ENCODE measurements at places on chromosomes 16 and 17.

- DNase-seq = no peak
Measured at GRCh38 chr17:19719355-19720209, 3.2 kb upstream of the SLC47A2 start.

GRCh38 chr17:28043741-28044140, 1.3 kb downstream of the NLK start:
- no peak for DNase-seq

DNA sequence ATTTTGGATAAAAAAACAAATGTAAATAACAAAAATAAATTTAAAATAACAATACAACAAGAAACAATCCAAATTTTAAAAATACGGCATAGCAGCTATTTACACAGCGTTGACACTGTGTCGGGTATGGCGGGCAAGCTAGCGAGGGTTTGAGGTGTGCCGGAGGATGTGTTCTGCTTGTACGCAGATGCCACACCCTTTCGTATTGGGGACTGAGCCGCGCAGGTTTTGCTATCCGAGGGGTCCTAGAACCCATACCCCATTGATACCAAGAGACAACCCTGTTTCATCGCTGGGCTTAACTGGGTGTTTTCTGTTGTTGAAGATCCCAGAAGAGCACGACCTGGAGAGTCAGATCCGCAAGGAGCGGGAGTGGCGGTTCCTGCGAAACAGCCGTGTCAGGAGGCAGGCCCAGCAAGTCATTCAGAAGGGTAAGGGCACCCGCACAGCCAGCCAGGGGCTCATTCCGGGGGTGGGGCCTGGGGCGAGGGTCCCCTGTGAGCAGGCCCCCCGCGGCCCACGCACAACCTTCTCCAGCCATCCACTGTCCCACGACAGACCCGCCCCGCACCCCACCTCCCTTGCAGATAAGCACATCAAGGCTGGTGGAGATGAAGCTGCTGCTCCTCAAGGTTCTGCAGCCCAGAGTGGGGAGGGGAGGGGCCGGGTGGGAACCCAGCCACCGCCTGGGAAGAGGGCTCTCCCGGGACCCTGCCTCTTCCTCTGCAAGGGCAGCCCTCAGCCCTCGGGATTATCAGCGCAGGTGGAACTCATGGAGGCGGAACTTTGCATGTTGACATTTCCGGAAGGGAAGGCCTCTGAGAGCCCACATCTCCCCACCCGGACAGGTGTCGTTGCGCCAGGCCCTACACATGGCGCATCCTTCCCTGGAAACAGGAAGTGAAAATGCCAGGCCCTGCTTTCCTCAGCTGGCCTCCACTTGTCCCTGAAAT, 51.2 kb upstream of the CHMP6 start:
- DNase-seq = no peak

DNA sequence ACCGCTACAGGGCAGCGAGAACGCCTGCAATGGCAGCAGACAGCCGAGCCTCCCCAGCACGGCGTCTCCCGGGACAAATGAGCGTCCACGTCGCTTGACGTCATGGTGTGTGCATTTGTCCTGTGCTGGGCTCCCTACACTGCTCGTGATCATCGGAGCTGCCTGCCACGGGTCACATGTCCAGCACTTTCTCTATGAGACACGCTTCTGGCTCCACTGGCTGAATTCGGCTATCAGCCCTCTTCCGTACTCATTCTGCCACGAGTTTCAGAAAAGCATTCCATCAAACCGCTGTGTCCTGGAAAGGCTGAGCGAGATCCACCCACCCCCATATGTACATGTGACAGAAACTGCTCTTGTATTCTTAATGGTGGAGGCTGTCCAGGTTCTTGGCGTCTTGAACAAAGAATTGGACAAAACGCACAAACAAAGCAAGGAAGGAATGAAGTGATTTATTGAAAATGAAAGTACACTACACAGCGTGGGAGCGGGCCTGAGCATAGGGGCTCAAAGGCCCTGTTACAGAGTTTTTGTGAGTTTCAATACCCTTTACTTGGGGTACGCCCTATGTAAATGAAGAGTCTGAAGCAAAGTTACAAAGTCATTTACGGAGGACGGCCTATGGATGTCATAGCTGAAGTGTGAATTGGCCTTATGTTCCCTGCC, 28.5 kb upstream of the SHCBP1 start:
- no peak for DNase-seq

GRCh38 chr17:13961265-13961664, 108.0 kb upstream of the COX10 start:
- DNase-seq = no peak

DNA sequence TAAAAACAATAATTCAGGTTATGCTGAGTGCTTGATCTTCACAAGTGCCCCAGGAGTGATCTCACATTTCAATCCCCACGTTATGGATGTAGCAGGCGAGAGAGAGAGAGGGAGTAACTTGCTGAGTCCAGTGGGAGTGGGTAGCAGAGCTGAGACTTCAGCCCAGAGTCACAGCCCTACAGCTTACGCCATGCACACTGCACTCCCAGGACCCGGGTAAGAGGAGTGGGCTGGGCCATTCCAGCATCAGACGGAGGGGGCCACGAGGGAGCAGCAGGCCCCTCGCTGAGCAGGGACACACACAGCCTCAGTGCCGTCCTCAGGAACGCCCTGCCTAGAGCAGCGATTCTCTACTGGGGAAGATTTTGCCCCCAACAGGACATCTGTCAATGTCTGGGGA, 9.8 kb upstream of the KIF19 start:
- DNase-seq = no peak

DNA sequence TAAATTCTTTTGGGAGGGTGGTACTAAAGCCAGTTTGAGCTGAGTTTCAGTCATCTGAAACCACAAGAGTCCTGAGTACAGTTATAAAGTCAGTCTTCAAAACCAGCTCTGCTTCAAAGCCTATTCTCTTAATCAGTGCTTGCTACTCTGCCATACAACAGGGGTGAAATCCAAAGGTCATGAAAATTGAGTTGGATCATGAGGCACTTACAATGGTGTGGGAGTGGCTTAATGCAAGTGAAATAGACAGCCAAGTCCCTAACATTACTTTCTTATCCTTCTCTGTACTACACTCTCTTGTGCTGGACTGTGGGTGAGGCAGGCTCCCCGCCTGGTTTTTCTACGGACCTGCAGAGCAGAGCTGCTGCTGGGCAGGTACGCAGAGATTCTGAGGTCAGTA, 12.4 kb downstream of the CBLN1 start:
- no peak for DNase-seq

DNA sequence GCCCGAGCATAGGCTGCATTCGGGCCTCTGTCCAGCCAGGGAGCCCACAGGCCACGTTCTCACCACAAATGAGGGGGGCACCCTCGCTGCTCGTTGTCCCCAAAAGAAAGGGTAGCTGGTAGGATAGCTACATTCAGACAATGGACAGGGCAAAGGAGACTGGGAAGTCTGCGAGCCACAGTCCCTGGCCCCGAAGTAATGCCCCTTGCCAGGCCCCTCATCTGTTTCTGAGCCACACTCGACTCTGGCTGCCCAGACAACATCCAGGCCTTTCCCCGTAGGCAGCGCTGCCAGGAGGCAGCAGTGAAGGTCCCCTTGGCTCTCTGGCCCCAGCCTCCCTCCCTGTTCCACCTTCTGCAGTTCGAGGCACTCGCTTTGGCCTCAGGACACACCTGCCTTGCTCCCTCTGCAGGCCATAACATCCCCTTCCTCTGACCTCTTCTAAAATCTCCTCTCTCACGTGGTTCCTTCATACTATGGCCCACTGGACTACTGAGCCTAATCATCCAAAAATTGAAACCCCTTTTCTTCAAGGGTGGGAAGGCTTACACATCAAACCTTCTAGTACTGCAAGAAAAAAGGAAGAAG, 12.2 kb downstream of the AIPL1 start:
- no peak for DNase-seq

GRCh38 chr16:57192146-57192545, 6.0 kb downstream of the RSPRY1 start:
- DNase-seq = no peak

DNA sequence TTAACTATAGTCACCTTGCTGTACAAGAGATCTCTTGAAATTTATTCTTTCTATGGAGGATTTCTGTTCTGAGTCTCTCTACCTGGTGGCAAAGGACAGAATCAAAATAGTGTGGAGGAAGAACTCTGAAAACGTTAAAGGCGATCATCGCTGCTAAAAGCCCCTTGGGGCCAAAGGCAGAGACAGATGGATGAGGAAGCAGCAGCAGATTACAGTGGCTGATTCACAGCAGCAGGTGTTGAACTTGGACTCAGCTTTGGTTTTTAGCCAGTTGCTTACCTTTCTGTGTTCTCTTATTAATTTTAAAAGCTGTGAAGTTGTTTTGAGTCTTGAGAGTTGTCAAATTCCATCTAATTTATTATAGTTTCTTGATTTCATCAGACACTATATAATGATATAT, 956.1 kb upstream of the GOT2 start:
- DNase-seq = no peak

- peak; percentile 97 for DNase-seq
Measured at GRCh38 chr17:80892019-80892855, 99.4 kb upstream of the CHMP6 start.

- DNase-seq = no peak
Measured at GRCh38 chr16:78326731-78327130, 227.3 kb downstream of the WWOX start.

DNA sequence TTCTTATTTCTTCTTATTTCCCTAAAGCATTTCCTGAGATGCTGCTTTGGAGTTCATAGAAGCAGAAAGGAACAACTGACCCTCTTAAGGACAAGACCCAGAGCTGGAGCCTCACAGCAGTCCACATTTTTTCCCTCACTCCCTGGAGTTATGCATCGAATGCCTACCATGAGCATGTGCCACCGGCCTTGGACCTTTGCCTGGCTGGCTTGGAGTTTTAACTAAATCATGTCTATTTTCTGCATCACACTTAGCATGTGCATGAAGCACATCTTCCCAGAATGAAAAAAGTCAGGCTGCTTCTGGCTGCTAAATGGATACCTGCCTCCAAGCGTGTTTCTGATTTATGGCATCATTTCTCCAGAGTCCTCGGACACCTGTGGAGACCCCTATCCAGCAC, 104.5 kb downstream of the SPACA3 start:
- no peak for DNase-seq

DNA sequence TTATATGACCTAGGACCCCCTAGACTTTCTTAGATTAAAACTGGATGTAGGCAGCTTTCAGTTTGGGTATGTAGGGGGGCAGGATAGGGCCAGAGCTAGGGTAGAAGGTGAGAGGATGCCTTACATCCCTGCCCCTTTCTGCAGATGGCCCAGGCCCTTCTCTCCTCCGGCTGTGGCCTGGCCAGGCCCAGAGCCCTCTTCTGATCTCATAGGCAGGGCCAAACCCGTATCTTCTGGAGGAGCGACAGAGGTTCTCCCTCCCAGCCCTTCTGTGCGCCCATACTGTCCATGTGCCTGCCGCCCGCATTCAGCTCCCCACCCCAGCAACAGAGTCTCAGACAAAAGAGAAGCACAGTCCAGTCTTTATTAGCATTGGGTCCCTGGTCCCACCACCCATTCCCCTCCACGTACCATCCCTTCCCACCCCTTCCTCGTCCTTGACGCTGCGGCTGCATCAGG, 2.0 kb upstream of the TSPOAP1 start:
- peak; percentile 45 for DNase-seq

DNA sequence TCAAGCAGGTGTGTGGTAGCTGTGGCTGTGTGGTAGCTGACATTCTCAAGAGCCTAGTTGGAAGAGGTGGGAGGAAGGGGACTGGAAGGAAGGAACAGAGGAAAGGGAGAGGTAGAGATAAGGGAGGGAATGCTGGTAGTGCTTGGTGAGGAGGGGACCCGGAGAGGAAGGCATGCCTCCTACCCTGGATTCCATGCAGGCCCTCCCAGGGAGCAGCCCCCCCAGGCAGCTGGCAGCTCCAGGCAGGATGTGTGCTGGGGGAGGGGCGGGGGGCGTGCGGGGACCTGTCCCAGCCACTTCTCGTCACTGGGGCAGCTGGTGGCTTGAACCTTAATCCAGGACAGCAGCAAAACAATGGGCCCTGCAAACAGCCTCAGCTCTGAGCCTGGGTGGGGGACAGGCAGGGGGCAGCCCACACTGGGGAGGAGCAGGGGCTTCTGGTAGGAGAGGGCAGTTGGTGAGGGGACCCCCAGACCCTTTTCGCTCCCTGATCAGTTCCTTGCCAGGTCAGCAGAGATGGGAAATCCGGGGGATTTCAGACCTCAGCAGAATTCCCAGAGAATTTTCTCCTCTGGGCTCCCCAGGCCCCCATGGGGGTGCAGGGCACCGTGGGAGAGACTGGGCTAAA, 27.1 kb downstream of the ARHGAP23 start:
- no peak for DNase-seq

DNA sequence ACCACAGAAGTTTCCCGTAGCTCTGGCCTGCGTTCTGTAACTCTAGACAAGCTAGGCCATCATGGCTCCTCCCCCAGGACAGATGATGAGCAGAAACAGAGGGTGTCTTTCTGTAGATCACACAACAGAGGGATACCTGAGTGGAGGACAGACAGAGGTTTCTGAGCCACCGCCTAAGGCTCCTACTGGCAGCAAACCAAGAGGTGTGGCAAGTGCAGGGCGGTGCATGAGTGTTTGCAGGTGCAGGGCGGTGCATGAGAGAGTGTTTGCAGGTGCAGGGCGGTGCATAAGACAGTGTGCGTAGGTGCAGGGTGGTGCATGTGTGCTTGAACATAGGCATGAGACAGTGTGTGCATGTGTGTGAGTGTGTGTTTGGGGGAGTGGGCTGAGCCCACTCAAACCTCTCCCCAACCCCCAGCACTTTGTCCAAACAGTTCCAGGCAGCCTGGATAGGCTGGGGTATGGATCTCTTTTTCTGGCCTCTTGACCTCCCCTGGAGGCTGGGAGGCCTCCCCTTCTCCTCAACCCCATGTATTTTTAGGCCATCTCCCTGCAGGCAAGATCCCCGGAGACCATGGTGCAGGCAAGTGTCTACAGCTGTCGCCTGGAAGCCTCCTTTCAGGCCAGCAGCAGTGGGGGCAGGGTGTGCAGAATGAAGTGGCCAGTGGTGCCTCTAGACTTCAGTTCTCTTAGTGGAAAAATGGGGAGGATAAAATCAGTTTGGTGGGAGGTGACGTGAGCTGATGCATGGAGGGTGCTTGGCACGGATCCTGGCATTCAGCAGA, 53.4 kb upstream of the CBX4 start:
- no peak for DNase-seq

DNA sequence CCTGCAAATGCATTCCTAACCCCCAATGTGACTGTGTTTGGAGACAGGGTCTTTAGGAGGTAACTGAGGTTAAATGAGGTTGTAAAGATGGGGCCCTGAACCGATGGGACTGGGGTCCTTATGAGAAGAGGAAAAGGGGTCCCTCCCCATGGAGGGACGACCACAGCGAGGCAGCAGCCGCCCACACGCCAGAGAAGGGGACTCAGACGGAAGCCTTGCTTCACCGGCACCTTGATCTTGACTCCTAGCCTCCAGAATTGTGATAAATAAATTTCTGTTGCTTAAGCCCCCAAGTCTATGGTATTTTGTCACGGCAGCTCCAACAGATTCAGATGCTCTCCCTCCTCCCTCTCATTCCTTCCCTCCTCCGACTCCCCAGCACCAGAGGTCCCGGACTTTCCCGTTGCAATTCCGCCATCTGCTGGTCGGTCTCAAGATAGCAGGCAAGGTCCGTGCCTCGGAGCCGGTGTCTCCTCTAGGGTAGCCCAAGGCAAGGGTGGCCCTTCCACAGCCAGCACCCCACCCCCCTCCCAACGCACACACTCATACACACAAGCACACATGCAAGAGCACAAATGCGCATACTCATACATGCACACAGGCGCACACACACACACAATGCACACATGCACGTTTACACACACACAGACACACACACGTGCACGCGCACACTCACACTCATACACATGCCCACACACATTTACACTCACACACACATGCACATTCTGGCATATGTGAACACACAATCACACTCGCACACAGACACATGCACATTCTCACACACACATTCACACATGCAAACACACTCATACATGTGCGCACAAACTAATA, 23.1 kb upstream of the C16orf78 start:
- DNase-seq = peak; percentile 71

All from activated naive CD4-positive, alpha-beta T cell treated with anti-CD3 and anti-CD28 coated beads for 36 hours (primary cell).